ENCODE measurements at places on chromosomes 6 and 20. TPM values are rescaled to one million over a fixed set of nuclear protein-coding genes. Genes with fewer than 3 reads are reported as not detected.

DNA sequence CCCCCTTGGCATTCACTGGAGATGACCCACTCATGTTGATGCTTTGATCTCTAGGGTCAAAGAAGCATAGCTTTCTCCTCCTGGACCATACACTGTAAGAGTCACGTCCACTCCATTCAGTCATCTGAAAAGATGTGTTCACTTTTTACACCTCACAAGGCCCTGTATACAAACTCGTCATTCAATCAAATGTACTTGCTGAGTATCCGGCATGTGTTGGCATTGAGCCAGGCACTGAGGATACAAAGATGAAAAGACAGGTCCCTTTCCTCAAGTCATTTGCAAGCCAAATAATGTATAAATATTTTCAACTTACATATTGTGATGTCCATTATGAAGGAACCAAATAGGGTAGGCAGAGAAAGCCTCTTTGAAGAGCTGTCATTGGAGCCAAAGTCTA, 32.6 kb upstream of the CSNK2A1 start:
- DNase-seq = peak; percentile 40

DNA sequence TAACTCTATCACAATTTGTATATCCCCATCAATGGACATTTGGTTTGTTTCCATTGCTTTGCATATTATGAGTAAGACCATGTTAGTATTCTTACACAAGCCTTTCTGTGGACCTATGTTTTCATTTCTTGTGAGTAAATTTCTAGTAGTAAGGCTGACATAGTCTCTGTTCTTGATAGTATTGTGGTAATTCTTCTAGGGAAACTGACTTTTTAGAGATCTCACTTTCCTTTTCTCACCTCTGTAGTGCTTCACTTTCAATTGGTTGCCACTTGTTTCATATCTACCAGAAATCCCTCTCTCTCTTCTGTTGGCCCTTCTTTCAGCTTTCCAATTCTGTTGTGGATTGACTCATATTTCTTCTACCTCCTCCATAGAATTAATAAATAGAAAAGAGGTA, 8.5 kb downstream of the ISM1 start:
- DNase-seq = no peak

DNA sequence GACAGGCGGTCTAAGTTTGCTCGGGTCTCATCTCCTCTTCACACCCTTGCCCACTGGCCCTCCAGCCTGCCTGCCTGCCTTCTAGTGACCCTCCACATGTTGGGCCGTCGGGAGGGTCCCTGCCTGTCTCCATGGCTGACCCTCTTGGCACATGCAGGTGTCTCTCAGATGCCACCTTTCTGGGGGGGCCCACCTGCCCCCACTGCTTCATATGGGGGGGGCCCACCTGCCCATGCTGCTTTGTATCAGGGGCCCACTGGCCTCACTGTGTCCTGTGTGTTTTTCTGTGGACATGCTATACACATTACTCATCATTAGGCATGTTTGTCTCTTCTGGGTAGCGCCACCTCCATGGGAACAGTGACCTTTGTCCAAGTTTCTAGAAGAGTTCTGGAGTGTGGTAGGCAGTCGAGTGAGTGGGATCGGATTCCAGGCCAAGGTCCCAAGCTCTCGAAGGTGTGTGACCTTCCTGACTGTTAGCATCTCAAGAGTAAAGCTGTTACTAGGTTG, 40.4 kb upstream of the KIF25 start:
- no peak for DNase-seq

GRCh38 chr20:21436205-21436604, 38.9 kb upstream of the NKX2-4 start:
- DNase-seq = peak; percentile 83

The TFAP2D gene
- not detected for total RNA-seq

The ZC2HC1B gene
- not detected for total RNA-seq

The PABPC1L gene
- total RNA-seq = 7.5 TPM

The PCK1 gene
- total RNA-seq = not detected

Data from endothelial cell of umbilical vein (primary cell).